ENCODE measurements at places on chromosomes 1 and 21. TPM values are rescaled to one million over a fixed set of nuclear protein-coding genes. Genes with fewer than 3 reads are reported as not detected.

GUCA2A gene
- 959 TPM for total RNA-seq

MMEL1 gene
- total RNA-seq, result 11.4 TPM

PPM1J gene
- 1.0 TPM for total RNA-seq

TMEM61 gene
- total RNA-seq, result 11.0 TPM

PGLYRP4 gene
- not detected for total RNA-seq

TPTE gene
- total RNA-seq, result not detected

OLFML3 gene
- total RNA-seq, result 17.4 TPM

SIK1 gene
- 8.4 TPM for total RNA-seq

IL19 gene
- not detected for total RNA-seq

HPDL gene
- total RNA-seq, result 4.3 TPM

USH2A gene
- total RNA-seq, result not detected

ZNF683 gene
- total RNA-seq, result 0.47 TPM

C1orf226 gene
- 54.0 TPM for total RNA-seq

FAM151A gene
- total RNA-seq, result 0.66 TPM

GPR3 gene
- total RNA-seq, result 0.49 TPM
